ENCODE measurements at places on chromosomes 2 and 18.

DNA sequence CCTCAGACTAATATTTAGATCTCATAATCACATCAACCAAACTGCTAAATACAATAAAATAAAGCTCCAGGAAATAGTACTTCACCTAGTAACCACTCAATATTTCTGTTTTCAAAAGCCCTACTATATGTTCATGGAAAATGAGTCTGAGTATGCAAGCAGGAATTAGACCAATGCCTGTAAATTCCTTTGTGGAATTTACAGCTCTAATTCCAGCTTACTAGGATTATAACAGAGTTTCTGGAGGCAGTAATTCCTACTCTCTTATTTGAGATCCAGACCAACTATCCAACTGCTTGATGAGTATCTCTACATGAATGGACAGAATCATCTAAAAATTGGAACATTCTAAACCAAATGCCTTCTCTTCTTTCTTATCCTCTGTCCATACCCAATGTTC is 11.6 kb downstream of the CDKL4 start:
- no peak for DNase-seq

DNA sequence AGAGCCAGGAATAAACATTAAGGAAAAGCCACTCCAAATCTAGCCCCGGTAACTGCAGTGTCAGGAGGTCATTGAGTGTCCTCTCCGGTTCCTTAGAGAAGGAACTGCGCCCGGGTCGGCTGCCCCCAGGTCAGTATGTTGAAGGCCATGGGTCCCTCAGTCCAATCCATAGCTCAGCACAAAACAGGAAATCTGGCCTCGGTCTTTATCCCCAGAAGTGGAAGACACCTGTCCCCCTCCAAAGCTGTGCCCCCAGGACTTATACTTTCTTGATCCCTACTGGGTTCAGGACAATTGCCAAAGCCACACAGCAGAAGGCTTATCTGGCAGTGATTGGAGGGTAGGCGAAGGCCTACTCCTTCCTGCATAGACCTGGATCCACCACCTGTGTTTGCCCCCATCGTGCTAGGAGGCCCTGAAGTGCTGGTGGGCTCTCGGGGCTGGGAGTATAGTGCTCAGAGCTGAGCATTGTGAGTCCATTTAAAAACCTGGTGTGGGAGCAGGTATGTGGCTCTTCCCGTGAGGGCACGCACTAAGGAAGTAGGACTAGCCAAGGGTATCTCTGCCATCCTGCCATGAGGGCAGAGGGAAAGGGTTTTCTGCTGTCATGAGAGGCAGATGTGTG is 178.6 kb downstream of the SEPTIN10 start:
- no peak for DNase-seq

DNA sequence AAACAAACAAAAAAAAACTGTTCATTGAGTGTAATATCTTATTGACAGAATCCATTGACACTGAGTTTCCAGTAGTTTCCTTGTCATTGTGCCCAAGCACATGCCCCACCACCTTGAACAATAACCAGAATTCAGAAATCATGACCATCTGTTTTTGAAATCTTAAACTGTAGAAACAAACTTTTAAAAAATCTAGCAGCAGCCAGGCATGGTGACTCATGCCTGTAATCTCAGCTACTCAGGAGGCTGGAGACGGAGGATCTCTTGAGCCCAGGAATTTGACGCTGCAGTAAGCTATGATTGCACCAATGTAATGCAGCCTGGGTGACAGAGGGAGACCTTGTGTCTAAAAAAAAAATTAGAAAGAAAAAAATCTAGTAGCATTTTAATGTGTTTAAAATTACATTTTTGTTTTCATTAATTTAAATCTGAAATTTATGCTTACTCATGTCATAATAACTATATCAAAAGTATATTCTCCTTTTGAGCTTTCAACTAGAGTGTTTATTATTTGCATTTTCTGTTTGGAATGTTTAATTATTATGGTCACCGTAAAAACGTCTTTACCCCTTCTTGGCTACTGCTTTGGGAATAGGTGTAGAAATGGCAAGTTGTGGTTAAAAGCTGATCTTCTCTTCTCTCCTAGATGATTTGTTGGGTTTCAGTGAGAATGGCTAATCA is 25.2 kb upstream of the STON1 start:
- no peak for DNase-seq

DNA sequence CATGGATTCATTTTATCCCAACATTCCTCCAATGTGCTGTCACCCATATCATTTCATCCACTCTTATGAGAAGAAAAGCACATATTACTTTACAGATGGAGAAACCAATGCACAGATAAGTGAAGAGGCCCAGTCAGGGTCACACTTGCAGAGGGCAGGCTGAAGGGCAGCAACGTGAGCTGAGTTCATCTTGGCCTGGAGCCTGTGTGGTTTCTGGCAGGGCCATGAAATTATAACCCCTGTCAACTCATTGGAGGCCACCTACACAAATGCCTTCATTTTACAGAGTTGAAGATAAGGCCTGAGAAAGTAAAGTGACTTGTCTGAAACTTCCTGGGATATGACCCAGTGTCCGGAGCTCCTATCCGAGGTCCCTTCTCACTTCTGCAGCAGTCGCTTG is 88.4 kb upstream of the NRP2 start:
- no peak for DNase-seq

- DNase-seq: no peak
These were observed 290.1 kb upstream of the SIX2 start for GRCh38 chr2:45299361-45299760.

DNA sequence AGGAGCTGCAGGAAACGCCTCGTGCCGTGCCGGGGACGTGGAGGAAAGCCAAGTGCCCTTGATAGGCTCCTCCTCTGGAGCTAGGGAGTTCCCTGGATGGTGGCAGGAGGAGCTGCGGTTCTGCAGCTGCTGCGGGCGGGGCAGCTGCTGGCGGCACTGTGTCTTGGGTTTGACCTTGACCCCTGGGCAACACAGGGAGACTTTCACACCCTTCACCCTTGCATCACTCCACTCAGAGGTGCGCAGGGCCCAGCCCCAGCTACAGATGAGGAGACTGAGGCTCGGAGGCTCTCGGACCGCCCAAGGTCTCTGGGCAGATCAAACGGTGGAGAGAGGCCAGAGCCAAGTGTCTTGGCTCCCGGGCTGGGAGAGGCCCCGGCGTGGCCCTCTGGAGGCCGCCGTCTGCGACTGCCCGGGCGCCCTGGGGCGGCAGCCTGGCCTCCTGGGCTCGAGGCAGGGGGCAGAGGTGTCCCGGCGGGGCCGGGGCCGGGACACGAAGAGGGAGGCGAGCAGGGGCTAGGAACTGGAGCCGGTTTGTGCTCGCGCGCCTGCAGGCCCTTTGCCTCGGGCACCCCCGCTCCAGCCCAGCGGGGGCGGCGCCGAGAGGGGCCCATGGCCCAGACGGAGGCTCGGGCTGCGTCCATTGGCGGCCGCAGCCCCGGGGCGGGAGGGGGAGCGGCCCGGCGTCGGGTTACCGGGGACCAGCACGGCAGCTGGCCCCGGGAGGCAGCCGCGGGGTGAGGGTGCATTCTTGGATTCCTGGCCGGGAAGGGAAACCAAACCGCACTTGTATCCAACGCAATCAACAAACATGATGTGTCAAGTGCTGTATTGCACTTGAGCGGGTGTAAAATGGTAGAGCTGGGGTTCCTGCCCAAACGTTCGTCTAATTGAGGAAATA is 129.6 kb upstream of the SLC1A4 start:
- peak; percentile 56 for DNase-seq

DNA sequence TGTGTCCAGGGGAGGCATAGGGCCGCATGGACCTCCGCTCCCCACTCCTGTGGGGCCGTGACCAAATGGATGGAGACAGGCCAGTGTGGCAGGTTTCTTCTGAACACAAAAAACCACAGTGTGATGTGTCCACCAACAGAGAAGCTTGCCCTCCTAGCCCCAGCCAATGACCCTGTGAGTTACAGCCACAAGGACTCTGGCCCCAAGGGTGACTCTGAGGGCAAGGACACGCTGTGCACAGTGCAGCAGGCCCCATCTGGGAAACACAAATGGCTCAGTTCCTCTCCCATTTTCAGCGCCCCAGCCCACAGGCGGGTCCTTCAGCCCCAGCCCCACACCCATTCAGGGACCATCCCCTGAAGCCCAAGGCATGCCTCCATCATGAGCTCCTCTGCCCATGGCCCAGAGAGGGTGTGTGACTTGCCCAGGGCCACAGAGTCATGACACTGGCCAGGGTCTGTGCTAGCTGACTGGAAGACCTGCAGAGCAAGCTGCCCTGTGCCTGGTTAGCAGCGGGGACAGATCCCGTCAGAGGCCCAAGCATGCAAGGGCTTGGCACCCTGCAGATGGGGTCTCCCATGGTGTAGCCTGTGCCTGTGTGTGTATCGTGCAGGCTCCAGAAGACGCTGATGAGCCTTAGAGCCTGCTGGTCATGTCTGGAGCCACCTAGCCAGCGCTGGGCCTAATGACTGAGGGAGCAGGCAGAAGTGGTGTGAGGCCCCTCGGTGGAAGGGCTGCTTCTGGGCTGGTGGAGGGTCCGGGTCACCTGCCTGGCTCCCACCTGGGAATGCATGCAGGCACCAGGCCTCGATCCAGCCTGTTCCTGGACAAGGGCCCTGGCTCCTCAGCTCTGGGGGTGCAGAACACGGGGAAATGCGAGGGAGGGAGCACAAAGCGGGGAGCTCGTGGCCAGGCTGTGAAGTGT is 47.7 kb downstream of the HS6ST1 start:
- no peak for DNase-seq

DNA sequence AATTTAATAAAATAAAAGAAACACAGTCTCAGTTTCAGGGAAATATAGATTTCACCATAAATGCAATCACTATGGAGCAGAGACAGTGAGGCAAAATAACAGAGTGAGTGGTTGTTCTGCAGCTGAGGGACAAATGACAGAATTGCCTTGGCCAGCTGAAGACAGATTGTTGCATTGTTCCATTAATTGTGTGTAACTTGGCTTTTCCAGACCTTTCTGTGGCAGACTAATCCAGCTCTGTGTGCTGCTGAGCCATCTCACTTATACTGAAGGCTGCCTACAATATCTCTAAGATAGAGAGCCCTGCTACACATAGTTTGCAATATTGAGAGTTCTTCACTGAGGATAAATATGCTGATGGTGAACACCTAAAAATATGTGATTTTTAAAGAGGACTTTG is 11.5 kb downstream of the LRRTM1 start:
- DNase-seq: no peak

GRCh38 chr2:157685572-157685971 is 56.9 kb upstream of the ACVR1C start:
- DNase-seq: no peak

DNA sequence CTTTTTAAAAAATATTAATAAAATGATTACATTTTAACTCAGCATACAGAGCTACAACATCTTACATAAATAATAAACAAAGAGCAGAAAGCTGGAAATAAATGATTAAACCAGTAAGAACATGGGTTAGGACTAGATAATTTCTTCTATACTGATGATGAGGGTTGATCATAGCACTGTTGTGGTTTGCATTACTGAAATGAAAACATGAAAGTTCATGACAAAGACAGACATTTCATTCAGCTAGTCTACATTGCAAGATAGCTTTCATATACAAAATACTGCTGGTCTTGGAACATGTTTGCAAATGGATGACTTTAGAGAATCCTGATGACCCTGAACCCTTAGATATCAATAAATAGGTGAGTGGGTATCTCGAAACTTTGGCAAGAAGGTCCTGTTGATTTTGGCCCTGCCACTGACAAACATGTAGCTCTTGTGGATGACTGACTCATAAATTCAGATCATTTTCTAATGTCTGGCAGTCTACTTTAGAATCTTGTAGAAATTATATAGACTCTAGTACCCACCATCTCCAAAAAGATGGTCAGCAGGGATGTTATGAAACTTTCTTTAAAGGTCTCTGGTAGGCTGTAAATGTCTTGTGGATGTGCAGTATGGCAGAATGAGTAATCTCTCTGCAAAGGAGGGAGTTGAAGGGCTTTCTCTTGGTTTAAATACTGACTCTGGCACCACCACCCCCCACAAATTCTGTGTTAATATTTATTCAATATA is 15.5 kb upstream of the CDC42EP3 start:
- no peak for DNase-seq

DNA sequence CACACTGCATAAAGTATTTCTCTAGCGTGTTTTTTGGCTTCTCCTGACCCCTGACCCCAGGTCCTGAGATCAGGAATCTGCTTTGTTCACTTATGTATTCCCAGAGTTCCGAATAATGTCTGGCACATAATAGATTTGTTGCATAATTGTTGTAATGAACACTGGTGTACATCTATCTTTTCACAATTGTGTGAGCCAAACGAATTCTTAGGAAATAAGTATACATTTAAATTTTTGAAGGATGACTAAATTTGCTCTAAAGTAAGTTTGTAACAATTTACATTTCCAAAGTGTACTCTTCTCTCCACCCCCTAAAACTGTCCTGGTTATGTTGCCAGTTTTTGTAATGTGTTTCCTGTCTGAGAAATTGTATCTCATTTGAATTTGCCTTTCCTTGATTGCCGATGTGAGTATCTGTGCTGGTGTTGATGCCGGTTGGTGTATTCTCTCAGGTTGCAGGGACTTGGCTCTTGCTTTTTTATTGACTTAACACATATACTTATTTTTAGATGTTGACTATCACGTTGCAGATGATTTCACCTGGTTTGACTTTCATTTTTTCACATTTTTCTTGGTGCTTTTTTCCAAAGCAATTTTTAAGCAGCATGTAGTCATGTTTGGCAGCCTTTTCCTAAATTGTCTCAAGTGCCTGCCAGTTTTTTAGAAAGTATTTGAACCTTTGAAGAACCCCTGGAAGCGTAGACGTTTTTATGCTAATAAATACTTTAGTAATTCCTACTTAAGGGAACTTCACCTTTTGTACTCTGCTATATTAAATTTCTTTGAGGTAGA is 16.1 kb upstream of the FARP2 start:
- DNase-seq: no peak

DNA sequence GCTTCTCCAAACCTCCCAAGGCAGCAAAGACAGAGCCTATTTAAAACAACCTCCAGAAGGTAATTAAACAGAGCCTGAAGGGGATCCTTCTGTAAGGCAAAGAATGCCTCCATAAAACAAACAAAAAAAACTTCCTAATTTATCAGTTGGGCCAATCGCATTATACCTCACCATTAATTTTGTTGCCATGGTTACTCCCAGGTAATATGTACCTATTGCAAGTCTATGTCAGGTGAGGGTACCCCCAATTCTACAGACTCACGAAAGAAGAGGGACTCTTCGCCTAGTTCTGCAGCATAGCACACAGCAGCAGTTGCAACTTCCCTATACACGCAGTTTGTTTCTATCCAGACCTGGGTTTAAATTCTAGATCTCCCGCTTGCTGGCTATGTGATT is 38.8 kb downstream of the SFXN5 start:
- no peak for DNase-seq

DNA sequence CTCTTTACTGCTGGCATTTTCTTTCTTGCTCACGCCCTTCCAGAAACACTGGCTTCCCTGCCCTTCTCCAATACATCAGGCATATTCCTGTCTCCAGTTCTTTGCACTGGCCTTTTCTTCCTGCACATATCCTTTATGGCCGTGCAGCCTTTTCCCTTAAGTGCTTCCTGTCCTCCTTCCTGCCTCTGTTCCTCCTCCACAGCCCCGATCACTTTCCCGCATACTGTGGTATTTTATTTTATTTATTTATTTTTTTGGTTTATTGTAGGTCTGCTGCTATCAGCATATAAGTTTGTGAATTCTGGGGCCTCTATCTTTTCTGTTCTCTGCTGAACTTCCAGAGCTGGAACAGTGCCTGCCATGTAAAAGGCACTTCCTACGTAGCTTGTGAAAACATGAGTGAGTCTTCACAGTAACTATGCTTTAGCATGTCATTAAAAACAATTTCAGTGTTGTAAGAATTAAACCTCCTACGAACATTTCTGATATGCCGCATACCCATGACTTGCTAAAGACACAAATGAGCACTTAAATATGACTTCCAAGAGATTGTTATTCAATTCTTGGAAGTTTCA is 289.1 kb downstream of the TRIB2 start:
- DNase-seq: no peak

GRCh38 chr2:31020713-31021112 is 117.5 kb downstream of the GALNT14 start:
- no peak for DNase-seq

Measured in SW 1271 (cell line).